ENCODE measurements at places on chromosomes 3 and 15. TPM values are rescaled to one million over a fixed set of nuclear protein-coding genes. Genes with fewer than 3 reads are reported as not detected.

Gene METTL6
- 86.0 TPM for total RNA-seq

Gene ITIH1
- total RNA-seq, result not detected

Gene CCR5
- under 0.01 TPM for total RNA-seq

Gene DPPA4
- total RNA-seq, result 1.6 TPM

Gene TBC1D21
- not detected for total RNA-seq

Gene KLHL6
- total RNA-seq, result 0.41 TPM

Gene CATSPER2
- total RNA-seq, result 5.3 TPM

DNA sequence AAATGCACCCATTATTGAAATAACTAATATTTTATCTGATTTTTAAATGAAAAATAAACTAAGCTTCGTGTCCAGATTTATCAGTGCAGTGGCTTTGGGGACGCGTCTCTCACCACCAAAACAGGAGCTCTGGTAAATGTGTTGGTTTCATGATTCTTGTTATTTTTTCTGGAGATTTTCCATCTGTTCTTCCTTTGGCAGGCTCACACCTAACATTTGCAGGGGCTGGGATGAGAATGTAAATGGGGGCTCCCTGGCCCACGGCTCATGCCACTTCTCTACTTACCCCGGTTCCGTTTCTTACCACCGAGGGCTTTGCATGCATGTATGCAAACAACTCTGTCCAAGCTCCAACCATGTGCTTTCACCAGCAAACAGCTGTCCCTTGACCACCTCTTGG lies 30.9 kb upstream of the CA12 start:
- no peak for DNase-seq

- DNase-seq, result no peak
These were observed 69.8 kb downstream of the SSUH2 start for GRCh38 chr3:8574670-8575322.

GRCh38 chr3:10951295-10951926 lies 41.1 kb upstream of the SLC6A1 start:
- no peak for DNase-seq

DNA sequence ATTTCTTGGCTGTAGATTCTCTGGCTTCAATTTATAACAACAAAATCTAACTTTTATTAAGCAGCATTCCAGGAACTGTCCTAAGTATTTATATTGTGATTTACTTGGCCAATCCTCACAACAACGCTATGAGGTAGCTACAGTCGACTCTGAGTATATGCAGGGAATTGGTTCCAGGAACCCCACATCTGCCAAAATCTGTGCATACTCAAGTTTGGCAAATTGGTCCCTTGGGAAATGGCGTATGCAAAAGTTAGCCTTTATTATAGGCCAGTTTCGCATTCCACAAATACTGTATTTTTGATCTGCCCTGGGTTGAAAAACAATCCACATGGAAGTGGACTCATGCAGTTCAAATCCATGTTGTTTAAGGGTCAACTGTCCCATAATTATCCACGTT lies 53.9 kb downstream of the RAP2B start:
- no peak for DNase-seq

DNA sequence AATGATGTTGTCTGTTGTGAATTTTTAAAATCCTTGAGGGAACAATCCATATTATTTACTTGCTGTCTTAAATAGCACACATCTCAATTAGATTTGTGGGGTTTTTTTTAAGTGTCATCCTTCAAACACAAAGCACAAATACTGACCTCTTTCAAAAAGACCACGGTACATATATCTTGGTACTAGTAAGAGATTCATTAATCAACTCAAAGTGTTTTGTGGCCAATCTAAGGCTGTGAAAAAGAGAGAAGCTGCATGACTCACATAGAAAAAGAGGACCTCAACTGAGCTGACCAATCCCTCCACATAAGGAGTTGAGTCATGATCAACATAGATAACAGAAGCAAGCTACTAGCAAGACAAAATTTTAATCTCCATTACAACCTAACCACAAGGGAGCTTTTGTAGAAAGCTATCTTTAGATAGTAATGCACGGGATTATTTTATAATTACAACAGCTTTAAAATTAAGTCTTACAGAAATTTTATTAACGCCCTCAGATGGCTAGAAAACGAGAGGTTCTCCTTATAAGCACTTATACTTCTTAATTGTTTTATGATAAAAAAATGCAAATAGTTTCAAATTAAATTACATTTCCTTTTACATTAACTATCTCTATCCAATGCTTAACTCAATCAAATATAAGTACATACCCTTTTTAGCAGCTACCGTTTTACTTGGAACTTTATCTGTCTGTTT lies 60.5 kb downstream of the TOP2B start:
- no peak for DNase-seq

DNA sequence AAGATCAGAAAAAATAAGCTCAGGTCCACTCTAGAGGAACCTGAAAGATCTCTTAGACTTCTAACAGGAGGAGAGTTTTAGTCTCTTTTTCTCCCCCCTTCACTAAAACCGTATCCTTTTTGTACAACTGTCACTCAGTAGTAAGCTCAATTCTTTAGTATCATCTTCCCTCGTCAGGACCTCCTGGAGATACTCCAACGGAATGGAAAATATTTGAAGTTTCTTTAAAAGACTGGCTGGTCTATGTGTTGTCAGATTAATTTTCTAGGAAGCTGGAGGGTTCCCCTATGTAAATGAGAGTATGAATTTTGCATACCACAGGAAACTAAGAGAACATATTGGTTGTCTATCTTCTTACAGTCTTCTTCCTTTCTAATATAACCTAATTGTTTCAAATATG lies 747.7 kb upstream of the CBLB start:
- DNase-seq, result no peak

GRCh38 chr3:63975723-63976122 lies 47.6 kb downstream of the PSMD6 start:
- peak; percentile 25 for DNase-seq

DNA sequence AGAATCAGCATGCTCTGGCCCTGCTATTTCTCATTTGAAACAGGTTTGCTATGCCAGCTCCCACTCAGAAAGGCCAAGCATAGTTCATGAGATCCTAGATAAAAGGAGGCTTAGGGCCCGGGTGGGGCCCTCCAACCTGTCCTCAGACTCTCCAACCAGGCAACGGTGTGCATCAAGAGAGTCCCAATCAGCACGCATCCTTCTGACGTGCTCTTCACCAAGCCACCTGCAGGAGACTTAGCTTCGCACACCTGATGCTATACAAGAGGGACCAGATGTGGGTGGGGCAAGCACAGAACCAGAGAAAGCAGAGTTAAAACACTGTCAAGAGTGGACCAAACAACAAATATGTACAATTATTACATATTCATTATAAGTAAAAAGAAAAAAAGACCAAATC lies 17.3 kb downstream of the STIMATE start:
- no peak for DNase-seq

DNA sequence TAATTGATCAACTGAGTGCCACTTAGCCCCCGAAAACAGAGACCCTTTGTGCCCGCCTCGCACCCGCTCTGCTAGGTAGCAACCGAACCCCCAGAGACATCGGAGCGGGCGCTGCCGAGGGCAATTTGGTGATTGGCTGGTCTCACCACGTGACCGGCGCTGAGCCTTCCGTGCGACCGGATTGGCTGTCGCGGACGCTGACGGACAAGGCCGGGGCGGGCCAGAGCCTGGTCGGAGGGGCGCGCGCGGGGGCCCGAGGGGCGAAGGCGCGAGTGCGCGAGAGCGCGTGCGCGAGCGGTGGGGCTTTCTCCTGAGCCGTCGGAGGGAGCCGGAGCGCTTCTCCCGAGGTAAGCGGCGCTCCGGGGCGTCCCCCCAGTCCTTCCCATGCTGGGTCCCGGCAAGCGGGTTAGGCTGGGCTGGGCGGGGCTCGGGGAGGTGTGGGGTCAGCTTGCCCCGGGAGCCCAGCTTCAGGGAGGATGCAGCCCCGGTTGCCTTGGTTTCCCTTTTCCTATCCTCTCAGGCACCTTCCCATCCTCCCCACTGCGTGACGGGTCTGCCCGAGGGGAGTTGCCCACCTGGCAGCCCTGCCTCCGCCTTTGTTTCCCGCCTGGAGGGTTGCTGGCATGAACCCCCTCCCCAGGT lies at the start of gene TMEM108:
TMEM108 (plus strand) TSS at position 303 of the 642 bp plus-strand sequence.
- peak; percentile 84 for DNase-seq

Measured in frontal cortex (tissue), 4 donors.